H7 (cell line): ENCODE measurements at places on chromosomes 4 and X. TPM values are rescaled to one million over a fixed set of nuclear protein-coding genes. Genes with fewer than 3 reads are reported as not detected.

- peak; percentile 45 for DNase-seq
Measured at GRCh38 chrX:44873415-44874276, 658 bp downstream of the KDM6A start.

DNA sequence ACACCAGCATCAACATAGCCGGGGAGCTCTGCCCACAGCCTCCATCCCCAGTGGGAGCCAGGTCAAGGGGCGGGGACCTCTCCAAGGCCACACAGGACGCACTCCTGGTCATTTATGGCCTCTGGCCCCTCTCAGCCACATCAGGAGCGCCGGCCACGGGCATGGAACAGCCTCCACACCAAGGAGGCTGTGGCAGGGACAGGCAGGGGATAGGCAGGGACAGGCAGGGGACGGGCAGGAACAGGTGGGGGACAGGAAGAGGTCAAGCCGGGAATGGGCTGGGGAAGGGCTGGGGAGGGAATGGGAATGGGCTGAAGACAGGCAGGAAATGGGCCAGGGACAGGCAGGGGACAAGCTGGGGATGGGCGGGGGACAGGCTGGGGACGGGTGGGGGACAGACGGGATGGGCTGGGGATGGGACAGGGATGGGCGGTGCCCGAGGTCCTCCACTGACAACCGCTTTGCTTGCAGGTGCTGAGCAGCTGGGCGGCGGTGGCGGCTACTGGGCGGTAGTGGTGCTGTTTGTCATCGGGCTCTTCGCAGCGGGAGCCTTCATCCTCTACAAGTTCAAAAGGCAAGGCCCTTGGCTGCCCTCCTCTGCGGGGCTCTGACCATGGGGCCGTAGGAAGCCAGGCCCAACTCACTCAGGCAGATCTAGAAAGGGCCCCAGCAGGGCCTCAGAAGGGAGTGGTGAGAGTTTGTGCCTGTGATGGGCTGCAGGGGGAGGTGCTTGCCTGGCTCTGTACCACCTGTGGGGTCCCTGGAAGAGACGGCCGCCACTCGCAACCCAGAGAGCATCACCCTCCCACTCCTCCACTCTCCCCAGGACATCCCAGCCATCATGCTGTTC is 205.6 kb downstream of the AFAP1 start:
- DNase-seq: no peak

Gene PPP3CA
- total RNA-seq: 31.4 and 41.3 TPM in 2 replicates

Gene SAGE1
- 0.03 and 0.33 TPM in 2 replicates for total RNA-seq

DNA sequence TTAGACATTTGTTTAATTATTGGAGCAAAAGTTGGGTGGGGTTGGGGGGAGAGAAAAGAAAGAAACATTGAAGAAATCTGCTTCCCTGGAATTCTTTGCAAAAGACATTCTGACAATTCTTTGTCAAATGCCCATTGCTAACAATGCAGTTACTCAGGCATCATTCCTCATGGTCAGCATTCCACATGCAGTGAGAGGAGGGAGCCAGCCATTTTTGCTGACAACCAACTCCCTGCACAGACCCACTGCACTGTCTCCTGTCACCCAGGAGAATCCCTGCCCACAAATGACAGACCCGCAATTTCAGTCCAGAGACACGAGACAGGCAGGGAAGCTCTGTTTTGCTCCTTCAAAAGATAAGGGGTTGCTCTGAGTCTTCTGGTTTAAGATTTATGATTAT is 985.1 kb upstream of the SLIT2 start:
- no peak for DNase-seq
